Activated CD8-positive, alpha-beta T cell treated with anti-CD3 and anti-CD28 coated beads for 36 hours (primary cell): ENCODE measurements at places on chromosomes 1 and 21. TPM values are rescaled to one million over a fixed set of nuclear protein-coding genes. Genes with fewer than 3 reads are reported as not detected.

GRCh38 chr1:157842939-157843338 lies 1.3 kb upstream of the CD5L start:
- DNase-seq: no peak

DNA sequence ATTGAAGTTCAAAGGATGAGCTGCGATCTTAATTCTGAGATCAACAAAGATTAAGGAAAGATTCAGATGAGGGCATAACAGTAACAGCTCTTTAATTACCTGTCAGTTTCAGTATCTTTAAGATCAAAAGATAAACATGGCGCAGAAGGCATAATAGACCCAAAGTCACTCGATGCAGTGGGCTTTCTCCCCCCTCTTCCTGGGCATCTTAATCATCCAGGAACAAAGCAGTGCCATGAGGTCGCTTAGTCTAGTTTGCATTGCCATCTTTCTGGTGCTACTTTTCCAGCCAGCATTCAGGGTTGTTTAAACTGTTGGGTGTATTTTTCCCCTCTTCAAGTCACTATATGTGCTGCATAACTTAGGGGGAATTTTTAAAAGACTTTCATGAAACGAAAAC lies 72.3 kb downstream of the HUNK start:
- no peak for DNase-seq

- DNase-seq: no peak
These were observed 67.3 kb upstream of the RAB3GAP2 start for GRCh38 chr1:220339581-220339980.

GRCh38 chr1:239635276-239635675 lies 248.9 kb downstream of the CHRM3 start:
- no peak for DNase-seq

- DNase-seq: no peak
These were observed 57.9 kb upstream of the ADORA3 start for GRCh38 chr1:111561328-111561727.

GRCh38 chr1:235631816-235632215 lies 17.8 kb downstream of the GNG4 start:
- DNase-seq: no peak

DNA sequence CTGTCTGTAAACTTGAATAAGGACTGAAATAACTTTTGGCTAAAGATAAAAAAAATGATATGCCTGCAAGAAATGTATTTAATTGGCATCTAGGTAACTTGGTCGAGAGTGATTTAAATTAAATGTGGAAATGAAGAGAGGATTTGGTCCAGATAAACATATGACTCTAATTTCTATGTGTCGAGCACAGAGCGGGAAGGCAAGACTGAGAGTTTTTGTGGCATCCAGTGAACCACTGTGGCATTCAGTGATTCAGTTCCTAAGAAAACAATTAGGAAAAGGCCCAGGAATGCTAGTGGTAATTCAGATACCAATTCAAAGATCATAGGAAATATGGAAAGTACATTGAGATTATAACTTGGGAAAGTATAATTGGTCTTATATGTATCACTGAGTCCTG lies 39.6 kb downstream of the PDE4B start:
- no peak for DNase-seq

- no peak for DNase-seq
These were observed 420.6 kb upstream of the DEPDC1 start for GRCh38 chr1:68917456-68917855.

DNA sequence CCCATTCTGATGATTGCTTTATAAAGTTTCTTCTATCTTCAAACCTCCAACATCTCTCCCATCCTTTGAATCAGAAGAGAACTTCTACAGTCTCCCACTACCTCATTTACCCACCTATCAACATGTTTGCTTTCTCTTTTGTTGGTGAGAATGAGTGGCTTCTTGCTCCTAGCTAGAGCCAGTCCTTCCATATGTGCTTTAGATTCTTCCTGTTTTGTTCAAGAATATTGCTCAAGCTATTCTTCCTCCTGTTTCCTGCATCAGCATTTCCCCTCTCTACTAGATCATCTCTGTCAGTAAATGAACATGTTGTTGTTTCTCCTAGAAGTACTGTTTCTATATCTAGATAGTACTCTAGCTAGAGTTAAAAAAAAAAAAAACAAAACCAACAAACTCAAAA lies 6.3 kb downstream of the ATF6 start:
- no peak for DNase-seq

- DNase-seq: no peak
These were observed 12.5 kb downstream of the GPX7 start for GRCh38 chr1:52614671-52615070.

- DNase-seq: no peak
These were observed 155.4 kb downstream of the SMYD3 start for GRCh38 chr1:246351721-246352120.

DNA sequence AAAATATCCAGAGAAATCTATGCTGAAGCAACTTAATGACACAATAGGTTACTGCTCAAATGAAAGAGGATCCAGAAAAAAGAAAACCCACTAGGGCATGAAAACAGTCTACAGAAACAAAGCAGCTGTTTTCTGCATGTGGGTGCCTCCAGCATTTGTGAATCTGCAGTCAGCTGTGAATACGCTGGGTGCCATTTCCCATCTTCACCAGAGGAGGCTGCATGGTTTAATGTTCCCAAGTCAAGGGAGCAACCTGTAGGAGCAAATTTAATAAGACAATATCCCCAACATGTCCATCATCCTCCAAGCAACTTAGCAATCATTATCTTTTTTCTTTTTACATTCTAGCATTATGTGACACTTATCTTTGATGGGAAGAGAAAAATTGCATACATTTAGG lies 396.6 kb downstream of the BRINP2 start:
- no peak for DNase-seq

DNA sequence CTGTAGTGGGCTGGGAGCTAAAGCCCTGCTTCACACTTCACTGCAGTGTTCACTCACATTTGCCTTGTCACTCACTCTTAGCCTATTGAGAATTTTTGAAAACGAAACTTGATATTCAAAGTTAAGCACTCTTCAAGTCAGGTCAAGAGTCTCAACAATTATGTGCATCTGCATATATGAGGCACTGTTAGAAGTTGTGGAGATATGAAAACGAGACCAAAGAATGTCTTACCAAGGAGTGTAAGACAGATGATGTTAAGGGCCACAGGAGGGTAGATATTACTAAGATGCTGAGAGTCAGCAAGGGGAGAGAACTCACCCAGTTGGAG lies 64.7 kb upstream of the GJA8 start:
- no peak for DNase-seq

DNA sequence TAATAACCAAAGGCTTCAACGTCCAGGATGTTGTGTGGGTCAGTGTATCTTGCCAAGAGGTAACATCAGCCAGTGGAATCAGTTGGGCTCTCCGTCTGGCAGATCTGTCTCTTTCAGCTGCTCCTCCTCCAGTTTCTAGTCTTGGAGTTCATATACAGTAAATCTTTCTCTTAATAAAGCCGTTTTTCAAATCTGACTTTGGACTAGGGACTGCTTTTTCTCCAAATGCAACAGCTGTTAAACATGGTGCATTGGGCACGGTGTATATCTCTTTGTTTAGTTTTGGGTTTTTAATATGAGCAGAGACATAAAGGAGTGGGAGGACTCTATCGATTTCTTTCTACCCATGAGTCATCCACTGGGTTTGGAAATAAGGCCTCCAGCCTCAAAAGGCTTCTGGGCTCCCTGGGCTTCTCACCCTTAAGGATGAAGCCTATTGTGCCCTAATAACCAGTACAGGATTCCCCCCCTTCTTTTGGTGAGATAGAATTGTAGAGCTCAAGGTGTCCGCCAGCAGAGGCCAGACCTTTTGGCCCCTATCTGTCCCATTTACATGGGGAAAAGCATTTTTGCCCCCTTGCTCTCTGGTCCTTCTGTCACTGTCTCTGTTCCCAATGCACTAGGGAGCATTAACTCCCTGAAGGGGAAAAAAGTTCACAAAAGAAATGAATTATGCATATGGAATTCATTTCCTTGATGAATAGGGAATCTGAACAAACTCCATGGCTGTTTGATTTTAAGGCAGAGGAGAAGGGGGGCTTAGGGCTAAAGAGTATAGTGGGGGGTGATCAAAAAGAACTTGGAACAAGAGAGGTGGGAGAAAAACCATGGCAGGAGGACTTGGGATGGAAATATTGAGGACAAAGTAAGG lies 86.0 kb downstream of the PBX1 start:
- no peak for DNase-seq

- DNase-seq: no peak
These were observed 125.0 kb downstream of the TIAM1 start for GRCh38 chr21:31218830-31219608.

DNA sequence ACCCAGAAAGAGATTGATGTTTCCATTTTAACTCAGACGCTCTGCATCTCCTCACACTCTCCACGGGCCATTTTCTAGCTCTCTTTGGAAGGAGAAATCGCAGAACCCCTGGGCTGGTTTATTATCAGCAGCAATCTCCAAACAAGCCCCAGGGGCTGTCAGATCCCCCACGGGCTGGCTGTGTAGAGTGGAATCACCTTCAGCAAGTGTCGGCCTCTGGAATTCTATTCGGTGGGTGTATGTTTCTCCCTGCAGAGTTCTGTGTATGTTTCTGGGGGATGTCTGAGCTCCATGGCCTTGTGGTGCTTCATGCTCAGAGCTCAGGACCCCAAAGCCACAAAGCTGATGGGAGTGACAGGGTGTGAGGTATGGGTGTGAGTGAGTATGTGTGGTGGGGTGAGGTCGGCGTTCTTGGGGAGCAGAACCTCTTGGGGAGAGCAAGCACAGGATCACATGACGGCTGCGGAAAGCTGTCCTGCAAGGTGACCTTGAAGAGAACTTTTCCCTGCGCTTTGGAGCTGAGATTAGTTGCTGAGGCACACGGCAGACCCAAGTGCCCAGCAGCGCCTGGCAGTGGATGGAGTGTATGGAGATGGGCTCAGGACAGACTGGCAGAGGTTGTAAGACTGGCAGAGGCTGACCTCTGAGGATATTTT lies 489 bp downstream of the ACOT11 start:
- no peak for DNase-seq

GRCh38 chr1:229186373-229187056 lies 84.4 kb upstream of the RAB4A start:
- DNase-seq: peak; percentile 51

GRCh38 chr1:152167835-152168534 lies 9.0 kb upstream of the RPTN start:
- DNase-seq: no peak

DNA sequence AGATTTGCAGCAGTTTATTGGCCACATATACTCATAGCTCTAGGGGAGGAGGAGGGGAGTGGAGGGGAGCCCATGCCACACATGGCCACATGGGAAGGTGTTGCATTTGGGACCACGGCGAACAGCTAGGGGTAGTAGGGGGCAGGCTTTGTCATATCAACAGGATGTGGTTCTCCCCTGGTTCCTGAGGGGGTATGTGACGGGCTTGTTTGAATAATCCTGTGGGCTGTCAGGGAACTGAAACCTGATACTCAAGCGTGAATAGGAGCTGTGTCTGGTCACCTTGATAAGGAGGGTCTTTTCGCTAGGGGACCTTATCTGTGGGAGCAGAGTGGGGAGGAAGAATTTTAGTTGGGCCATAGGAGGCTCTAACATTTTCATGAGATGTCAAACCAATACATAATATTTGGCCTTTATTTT lies 264.7 kb downstream of the CTH start:
- DNase-seq: peak; percentile 37

DNA sequence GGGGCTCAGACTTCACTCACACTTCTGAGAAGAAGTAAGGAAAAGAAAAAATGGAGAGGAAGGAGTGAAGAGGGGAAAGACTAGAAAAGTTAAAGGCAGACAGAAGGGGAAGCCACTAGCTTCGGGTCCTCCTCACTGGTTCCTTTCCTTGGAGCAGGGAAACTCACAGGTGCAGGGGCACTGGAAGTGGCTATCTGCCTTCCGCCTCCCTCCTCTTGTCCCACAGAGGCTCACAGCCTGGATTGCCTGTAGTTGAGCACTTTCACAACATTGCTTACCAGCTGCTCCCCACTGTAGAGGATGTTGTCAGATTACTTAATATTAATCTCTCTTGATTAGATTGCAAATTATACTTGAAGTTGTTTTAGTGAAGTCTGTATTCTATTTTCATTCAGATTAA lies 21.6 kb upstream of the ABCA4 start:
- DNase-seq: no peak

GRCh38 chr1:107668762-107669161 lies 296.2 kb downstream of the VAV3 start:
- DNase-seq: no peak

GRCh38 chr1:218266356-218266755 lies 18.7 kb upstream of the RRP15 start:
- no peak for DNase-seq

The LEFTY1 gene
- 0.16 TPM for total RNA-seq

The MLLT11 gene
- total RNA-seq: 4.2 TPM

The CYP2J2 gene
- total RNA-seq: 0.83 TPM

The KRTAP19-3 gene
- not detected for total RNA-seq

The CLCA2 gene
- total RNA-seq: not detected

The KLHL12 gene
- total RNA-seq: 38.0 TPM

The SPRR1B gene
- total RNA-seq: not detected

The LCE3E gene
- total RNA-seq: not detected

The KAZN gene
- 1.9 TPM for total RNA-seq

The COPA gene
- total RNA-seq: 118 TPM

The CASP9 gene
- total RNA-seq: 11.5 TPM

The UBL4B gene
- total RNA-seq: not detected

The GPR25 gene
- 0.34 TPM for total RNA-seq
